Thymus (tissue), 14 donors: ENCODE measurements at places on chromosomes 6 and 20. TPM values are rescaled to one million over a fixed set of nuclear protein-coding genes. Genes with fewer than 3 reads are reported as not detected.

DNA sequence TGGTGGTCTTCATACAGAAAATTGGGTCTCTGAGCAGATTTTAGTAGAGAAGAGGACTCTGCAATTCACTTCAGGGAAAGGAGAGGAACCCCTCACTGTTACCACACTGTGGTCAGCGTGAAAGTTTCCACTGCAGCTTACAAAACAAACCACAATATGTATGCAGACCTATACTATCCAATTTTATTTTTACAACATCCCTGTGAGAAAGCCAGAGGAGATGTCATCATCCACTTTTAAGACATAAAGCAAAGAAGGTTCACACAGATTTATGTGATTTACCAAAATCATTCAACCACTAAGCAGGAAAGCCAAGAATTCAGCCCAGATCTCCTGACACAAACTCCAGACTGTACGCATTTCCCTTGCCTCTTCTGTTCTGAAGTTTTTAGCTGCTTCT lies 442.4 kb downstream of the FRK start:
- no peaks in the 10 kb centered on the region for H3K4me1 ChIP-seq
- no peak overlapping the region for H3K4me3 ChIP-seq
- H3K27ac ChIP-seq: no peak overlapping the region
- H3K36me3 ChIP-seq: no peaks in the 10 kb centered on the region
- H3K27me3 ChIP-seq: no peaks in the 10 kb centered on the region

- H3K4me3 ChIP-seq: no peak overlapping the region
- no peaks in the 10 kb centered on the region for H3K4me1 ChIP-seq
- no peaks in the 10 kb centered on the region for H3K27me3 ChIP-seq
- H3K27ac ChIP-seq: no peak overlapping the region
These were observed 434.5 kb downstream of the HDGFL1 start for GRCh38 chr6:23003671-23004467.

Gene CBLN4
- 0.05 TPM for total RNA-seq

DNA sequence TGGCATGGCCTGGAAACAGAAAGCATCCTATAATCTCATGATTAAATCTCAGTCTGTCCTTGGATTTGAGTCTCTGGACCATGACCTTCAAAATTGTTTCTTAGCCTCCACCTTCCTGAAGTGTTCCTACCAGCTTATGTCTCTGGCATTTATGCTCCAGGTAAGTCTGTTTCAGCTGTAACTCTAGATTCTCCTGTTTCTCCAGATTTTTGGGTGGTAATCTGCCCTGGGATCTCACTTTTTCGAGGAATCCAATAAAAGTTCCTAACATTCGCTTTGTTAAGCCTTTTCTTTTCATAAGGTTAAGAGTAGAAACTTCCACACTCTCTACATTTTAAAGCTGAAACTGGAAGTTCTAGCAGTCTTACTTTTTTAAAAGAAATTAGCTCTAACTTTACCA lies 318.5 kb downstream of the C6orf118 start:
- H3K27me3 ChIP-seq: no peaks in the 10 kb centered on the region
- H3K27ac ChIP-seq: no peak overlapping the region
- H3K4me3 ChIP-seq: no peak overlapping the region
- H3K4me1 ChIP-seq: no peaks in the 10 kb centered on the region
- H3K36me3 ChIP-seq: no peaks in the 10 kb centered on the region

GRCh38 chr6:124679387-124679786 lies 282.9 kb upstream of the RNF217 start:
- no peak overlapping the region for H3K4me3 ChIP-seq
- no peak overlapping the region for H3K27ac ChIP-seq
- no peaks in the 10 kb centered on the region for H3K4me1 ChIP-seq

Gene ZC2HC1B
- total RNA-seq: not detected

- peaks cover 3% of the 10 kb centered on the region for H3K27me3 ChIP-seq
- no peaks in the 10 kb centered on the region for H3K4me1 ChIP-seq
These were observed 112.0 kb upstream of the SNX9 start for GRCh38 chr6:157711060-157711459.
